ENCODE measurements at places on chromosomes 7 and 10.

DNA sequence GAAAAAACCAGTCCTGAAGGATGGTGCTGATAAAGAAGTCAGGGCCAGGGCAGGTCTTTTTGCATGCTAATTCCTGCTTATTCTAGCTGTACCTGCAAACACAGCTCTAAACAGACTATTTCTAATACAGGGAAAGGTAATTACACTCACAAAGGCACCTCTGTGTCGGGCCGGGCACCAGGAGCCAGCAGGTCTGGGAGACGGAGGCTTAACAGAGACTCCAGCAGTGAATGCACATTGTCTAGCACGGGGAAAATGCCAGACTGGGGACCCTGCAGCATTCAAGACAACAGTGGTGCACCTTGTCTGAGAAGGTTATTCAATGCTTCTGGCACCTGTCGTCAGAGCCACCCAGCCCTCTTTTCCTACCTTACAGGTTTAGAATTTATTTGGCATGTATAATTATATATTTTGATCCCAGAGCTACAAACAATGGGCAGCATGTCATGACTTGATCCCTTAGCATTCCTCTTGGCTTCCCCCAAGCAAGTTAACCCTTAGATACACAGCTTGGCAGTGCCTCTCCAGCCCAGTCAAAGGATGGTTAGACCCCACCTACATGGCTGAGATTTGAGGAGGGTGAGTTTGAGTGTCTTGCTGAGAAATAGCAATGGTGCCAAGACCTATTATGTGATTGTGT, 185.2 kb downstream of the SLC25A13 start:
- DNase-seq: no peak

DNA sequence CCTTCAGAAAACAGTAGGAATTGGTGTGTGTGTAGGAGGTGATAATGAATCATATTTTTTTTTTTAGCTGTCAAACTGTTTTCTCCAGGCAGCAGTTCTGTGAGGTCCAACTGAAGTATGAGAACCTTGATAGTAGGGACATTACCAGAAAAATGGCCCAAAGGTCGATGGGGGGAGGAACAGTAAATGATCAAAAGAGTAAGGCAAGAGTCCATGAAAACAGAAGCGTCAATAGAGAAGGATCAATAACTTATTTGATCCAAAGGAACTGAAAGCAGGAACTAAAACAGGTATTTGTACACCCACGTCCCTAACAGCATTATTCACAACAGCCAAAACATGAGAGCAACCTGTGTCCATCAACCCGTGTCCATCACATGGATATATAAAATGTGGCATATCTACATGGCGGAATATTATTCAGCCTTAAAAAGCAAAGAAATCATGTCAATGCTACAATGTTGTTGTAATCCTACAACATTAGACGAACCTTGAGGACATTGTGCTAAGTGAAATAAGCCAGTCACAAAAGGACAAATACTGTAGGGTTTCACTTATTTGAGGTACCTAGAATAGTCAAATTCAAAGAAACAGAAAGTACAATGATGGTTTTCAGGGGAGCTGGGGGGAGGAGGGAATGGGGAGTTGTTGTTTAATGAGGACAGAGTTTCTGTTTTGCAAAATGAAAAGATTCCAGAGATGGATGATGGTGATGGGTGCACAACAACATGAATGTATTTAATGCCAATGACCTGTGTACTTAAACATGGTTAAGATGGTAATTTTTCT, 214.0 kb upstream of the KLF14 start:
- no peak for DNase-seq

- DNase-seq: no peak
Measured at GRCh38 chr7:150994141-150994837, 3.5 kb downstream of the NOS3 start.

DNA sequence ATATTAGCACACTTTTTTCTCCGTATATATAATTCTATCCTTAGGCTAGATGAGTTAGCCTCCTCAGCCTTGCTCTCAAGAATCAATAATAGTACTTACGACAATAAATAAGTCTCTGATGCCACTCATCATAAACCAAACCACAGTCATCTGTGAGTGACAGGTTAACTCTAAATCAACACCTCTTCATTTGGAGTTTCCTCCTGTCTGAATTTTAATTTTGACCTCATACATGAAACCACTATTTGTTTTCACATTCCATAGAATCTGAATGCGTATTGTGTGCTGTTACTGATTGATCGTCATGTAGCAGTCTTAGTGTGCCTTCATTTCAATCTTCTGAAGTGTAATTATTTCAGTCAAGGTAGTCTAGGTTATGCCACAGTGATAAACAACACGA, 85.8 kb downstream of the HGF start:
- DNase-seq: no peak

GRCh38 chr10:30392564-30392990, 41.4 kb upstream of the MAP3K8 start:
- DNase-seq: peak; percentile 62

- no peak for DNase-seq
Measured at GRCh38 chr7:98448766-98449165, 47.9 kb upstream of the BAIAP2L1 start.

GRCh38 chr7:107581387-107582013, 1.5 kb downstream of the BCAP29 start:
- DNase-seq: no peak

DNA sequence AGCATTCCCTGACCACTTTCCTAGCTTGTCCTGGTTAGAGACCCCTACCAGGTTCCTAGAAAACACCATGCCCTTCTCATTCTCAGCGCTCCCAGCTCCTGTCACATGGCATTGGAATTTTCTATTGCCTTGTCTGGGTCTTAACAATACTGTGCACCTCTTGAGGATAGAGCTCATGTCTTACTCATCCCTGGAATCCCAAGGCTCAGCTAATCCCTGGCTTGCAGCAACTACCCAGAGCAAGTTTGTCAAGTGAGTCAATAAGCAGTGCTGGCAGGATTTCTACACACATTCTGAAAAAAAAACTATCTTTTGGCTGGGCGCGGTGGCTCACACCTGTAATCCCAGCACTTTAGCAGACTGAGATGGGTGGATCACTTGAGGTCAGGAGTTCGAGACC, 11.7 kb upstream of the PRDX3 start:
- DNase-seq: no peak

- DNase-seq: no peak
Measured at GRCh38 chr7:134995239-134996096, 9.2 kb downstream of the AGBL3 start.

DNA sequence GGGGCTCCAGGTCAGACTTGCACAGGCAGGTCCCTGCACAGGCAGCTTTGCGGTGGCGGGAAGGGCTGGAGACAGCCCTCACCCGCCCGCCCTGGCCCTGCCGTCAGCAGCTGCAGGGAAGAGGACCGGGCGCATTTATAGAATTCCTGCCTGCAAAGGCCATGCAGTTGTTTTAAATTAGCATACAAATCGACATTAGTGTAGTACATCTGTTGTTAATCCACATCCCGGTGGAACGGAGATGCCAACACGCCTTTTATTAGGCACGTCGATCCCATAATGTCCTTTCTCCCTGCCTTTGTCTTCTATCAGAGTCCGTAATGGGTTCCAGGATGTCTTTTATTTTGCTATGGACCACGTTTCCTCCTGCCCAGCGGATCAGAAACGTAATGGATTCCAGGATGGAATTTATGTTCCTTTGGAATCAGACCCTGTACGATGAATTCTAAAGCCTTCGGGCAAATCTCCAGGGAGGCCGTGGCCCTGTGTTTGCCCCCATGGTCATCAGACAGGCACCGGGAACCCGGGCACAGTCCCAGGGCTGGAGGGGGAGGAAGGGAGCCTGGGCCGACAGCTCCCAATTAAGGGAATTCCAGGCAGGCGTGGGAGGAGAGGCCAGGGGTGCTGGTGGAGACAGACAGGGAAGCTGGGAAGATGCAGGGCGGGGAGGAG, 123.9 kb downstream of the COL26A1 start:
- no peak for DNase-seq

- DNase-seq: no peak
Measured at GRCh38 chr7:155682484-155682883, 38.0 kb downstream of the RBM33 start.

DNA sequence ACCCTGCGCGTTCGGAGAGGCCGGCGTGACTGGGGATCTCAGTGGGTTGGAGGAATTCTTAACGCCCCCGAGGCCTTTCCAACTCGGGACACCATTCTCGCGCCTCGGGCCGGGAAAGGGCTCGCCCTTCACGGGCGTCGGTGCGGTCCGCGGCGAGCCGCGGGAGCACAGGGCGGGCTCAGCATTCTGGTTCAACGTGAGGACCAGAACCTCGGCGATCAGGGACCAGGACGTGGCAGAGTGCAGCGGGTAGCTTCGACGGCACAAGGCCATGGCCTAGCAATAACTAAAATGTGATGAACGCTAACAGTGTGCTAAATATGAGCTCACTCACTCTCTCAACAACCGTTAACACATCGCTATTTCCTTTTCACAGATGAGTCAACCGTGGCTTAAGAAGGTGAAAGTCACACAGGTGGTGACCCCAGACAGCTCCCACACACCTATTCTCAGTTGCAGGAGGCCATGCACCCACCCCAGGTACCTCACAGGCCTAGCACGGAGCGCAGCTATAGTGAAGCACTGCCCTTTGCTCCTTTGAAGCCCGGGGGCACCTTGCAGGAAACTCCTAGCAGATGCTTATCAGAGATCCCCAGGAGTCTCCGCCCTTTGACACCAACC, 4.5 kb upstream of the EMX2 start:
- no peak for DNase-seq

- no peak for DNase-seq
Measured at GRCh38 chr10:103175580-103176285, 17.3 kb downstream of the NT5C2 start.

- no peak for DNase-seq
Measured at GRCh38 chr7:99031496-99031895, 112.4 kb downstream of the SMURF1 start.

GRCh38 chr10:4437791-4438190, 388.2 kb upstream of the AKR1E2 start:
- DNase-seq: no peak

GRCh38 chr7:117133125-117133524, 179.8 kb downstream of the ST7 start:
- DNase-seq: no peak

DNA sequence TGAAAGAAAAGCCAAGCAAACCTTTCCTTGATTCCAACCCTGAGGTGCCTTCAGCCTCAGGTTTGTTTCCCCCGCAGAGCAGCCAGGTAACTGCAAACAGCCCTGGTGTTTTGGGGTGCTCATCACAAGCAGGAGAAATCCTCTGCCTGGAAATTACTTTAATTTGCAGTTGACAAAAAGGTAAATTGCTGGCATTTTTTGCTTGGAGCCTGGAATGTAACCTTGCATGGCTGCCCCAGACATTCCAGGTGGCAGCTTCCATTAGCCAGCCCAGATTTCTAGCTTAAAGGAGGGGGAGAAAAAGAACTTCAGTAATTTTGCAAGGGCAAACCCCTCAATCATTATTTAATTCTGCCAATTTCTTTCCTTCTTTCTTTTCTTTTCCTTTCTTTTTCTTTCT, 194.4 kb downstream of the MYOF start:
- no peak for DNase-seq

DNA sequence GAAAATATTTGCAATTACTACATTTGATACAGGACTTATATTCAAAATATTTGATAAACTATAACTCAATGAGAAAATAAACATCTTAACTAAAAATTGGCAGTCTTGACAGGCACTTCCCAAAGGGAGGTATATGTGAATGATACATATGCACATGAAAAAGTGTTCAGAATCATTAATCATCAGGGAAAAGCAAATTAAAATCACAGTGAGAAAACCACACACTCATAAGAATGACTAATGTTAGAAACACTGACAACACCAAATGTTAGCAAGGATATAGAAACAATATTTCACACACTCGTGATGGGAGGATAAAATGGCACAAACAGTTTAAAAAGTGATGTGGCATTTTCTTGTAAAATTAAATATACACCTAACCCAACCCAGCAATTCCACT, 4.1 kb upstream of the VPS26A start:
- no peak for DNase-seq

GRCh38 chr10:10941127-10941730, 76.4 kb upstream of the CELF2 start:
- no peak for DNase-seq

- no peak for DNase-seq
Measured at GRCh38 chr10:80195046-80195574, 10.2 kb downstream of the ANXA11 start.

DNA sequence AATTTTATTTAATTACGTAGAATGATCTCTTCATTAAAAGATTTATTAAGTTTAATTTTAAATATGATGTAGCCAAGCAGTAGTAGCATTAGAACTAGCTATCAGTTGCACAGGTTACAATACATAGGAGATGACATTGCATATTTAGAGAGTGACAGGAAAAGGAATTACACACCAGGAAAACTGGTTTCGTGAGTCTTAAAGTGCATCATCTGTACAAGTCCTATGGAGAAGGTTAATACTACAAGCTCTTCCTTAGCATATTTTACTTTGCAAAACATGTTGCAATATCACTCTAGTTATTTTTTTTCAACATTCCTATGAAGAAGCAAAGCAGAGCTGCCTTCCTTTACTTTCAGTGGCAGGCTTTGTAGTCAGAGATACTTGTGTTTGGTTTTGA, 20.2 kb upstream of the SEM1 start:
- DNase-seq: no peak

GRCh38 chr10:86391236-86391840, 24.7 kb upstream of the GRID1 start:
- DNase-seq: no peak

DNA sequence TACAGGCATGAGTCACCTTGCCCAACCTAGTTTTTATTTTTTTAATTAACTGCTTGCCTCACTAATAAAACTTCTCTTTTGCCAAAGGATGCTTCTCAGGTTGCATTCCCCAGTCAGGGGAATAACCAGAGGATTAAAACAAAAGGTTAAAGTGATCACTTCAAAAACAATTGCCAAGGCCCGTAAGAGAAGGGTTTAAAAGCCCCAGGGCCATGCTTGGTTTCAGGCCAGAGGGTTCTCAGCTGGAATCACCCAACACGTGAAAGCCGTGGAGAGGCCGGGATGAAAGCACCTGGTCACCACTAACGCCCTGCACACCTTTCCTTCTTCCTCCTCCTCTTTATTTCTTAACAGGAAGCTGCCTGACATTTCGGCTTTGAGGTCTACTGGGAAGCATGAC, 587.5 kb downstream of the PTPRN2 start:
- DNase-seq: no peak

DNA sequence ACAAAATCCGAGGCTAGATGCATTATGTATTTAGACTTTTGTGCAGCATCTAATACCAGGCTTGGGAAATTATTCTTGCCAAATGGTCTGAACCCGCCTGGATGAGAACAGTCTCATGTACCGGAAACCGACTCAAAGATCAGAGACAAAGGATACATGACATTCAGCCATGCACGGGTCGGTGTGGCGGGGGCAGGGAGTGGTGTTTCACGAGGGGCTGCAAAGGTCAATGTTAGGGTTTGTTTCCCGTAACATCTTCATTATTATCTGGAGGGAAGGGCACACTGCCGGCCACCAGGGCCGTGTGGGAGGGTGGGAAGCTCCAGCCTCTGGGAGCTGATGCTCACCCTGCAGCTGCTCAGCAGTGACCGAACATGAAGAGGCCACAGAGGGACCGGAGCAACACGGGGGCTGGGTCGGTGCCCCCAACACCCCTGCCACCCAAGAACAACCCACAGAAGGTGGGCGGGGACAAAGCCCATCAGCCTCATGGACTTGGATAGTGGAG, 23.1 kb downstream of the CNPY1 start:
- no peak for DNase-seq

GRCh38 chr10:104246976-104247375, 7.7 kb upstream of the GSTO1 start:
- no peak for DNase-seq

GRCh38 chr10:44983895-44984278, 5.3 kb upstream of the DEPP1 start:
- DNase-seq: no peak

- no peak for DNase-seq
Measured at GRCh38 chr10:11005725-11006427, 11.8 kb upstream of the CELF2 start.

- DNase-seq: no peak
Measured at GRCh38 chr7:77184990-77185389, 14.6 kb downstream of the FGL2 start.

All from stimulated activated CD8-positive, alpha-beta memory T cell treated with anti-CD3 and anti-CD28 coated beads, Interleukin-2, amount 100 ng/mL, for 48 hours (primary cell).